Activated naive CD4-positive, alpha-beta T cell treated with anti-CD3 and anti-CD28 coated beads, Interleukin-2, amount 50 U/mL, for 72 hours (primary cell): ENCODE measurements at places on chromosomes 7 and 10. TPM values are rescaled to one million over a fixed set of nuclear protein-coding genes. Genes with fewer than 3 reads are reported as not detected.

DNA sequence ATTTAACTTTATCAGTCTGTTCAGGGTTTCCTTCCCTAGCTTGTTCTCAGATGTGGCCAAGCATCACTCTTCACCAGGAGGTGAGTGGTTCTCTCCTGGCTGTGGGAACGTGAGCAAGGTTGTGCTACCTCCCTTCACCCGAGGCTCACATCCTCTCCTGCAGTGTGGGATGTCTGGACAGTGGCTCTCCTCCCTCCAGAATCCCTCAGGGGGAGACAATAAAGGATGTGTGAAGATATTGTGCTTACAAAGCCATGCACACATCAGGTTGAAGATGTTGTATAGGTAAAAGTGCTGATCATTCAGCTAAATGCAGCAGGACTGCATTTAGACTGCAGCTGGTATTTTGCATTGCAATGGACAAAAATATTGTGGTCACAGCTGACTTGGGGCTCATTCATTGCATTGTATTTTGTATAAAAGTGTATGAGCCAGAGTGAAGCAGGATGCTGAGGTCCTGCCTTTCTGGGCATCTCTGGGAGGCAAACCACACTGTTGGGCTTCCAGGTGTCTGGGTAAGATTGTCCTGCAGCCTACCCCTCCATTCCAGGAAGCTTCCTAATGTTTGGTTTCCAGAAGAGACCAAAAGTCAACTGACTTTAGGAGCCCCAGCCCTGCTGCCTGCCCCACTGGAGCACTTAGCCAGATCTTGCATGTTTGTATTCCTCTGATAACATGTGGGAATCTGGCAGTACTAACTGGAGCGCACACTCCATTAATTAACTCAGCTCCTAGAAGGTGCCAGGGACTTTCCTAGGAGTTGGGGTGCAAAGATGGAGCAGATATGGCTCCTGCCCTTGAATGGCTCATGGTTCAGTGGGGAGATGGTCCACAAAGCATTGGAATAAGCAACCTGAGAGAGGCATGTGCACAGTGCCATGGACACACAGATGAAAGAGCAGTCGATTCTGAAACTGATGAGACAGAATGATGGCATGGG lies 292.5 kb upstream of the ZNF32 start:
- no peak for DNase-seq

DNA sequence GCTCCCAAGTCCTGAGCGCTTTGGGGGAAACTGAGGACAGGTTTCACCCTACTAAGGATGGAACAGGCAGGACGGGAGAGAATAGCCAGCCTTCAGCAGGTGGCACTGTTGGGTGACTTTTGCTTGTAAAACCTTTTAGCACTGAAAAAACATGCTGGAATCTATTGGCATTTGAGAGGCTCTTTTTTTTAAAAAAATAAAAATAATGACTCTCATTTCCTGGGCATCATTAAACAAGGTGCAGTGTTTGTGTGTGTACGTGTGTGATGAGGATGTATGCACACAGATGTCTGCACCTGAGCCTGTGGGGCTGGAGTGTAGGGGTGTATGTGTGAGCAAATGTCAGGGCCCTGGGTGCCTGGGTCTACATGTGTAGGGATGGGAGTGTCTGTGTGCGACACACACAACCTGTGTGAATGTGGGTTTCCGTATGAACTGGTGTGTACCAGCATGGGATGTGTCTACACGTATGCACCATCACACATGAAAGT lies 177.9 kb downstream of the RPS24 start:
- DNase-seq: no peak

DNA sequence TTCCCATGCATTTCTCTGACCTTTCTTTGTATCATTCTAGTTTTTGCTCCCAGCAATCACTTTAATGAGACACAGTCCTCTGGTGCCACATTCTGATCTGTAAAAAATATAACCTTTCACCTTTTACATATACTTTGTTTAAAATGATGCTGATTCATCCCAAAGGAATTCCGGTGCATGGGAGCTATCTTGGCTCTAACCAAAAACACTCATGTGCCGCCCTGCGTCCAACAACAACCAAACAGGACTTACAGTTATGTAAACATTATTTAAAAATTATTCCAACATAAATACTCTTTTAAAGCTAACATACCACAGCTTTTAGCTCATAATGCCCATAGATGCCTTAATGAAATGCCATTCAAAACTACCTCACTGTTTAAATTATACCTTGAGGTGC lies 7.7 kb upstream of the OPALIN start:
- DNase-seq: no peak

- no peak for DNase-seq
Observed at GRCh38 chr7:155213955-155214740, 83.5 kb upstream of the INSIG1 start.

GRCh38 chr7:47574482-47575329 lies 7.2 kb downstream of the TNS3 start:
- no peak for DNase-seq

The PTPRZ1 gene
- total RNA-seq: not detected

The ACTL6B gene
- total RNA-seq: not detected

The PAX4 gene
- not detected for total RNA-seq
